ENCODE measurements at places on chromosomes 1 and 21.

DNA sequence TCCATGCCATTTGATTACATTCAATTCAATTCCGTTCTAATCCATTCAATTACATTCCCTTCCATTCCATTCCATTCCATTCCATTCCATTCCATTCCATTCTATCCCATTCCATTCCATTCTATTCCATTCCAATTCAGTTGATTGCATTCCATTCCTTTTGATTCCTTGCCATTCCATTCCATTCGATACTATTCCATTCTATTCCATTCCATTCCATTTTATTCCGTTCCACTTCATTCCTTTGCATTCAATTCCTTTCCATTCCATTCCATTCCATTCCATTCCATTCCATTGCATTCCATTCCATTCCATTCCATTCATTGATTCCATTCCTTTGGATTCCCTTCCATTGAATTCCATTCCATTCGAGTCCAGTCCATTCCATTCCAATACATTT, 2574.0 kb upstream of the TPTE start:
- no peak for DNase-seq

DNA sequence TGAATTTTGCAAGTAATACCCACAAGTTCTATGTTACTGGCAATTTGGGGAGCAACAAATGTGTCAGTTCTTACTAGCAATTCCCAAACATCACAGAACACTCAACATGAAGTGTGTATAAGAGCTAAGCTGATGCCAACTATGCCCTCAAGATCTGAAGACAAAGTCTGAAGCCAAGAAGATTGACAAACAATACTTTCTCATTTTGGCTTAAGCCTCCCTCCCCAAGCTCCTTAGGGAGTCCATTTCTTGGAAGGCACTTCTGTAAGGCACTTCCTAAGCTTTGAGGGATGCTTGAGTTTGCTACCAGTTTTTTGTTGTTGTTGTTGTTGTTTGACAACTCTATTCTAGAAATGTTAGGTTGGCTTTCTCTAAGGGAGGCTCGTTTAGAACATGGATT, 154.4 kb upstream of the ZNF644 start:
- no peak for DNase-seq

DNA sequence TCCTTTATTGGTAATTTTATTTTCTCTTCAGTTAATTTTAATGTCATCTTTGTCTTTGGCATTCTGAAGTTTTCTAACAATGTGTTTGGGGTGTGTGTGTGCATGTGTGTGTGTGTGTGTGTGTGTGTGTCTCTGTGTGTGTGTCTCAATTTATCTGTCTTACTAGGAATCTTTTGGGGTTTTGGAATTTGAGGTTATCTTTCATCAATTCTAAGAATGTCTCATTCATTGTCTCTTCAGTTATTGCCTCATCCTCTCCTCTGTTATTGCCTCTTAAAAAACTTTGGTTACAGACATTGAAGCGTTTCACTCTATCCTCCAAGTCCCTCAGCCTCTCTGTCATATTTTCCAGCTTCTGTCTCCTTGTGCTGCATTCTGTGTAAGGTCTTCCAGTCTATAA, 18.1 kb upstream of the SAMD13 start:
- no peak for DNase-seq

GRCh38 chr1:17687145-17687544, 68.0 kb upstream of the ACTL8 start:
- DNase-seq, result no peak

GRCh38 chr1:54777431-54777830, 13.1 kb upstream of the PARS2 start:
- DNase-seq, result no peak

- no peak for DNase-seq
Measured at GRCh38 chr21:16406355-16406754, 676.6 kb downstream of the USP25 start.

DNA sequence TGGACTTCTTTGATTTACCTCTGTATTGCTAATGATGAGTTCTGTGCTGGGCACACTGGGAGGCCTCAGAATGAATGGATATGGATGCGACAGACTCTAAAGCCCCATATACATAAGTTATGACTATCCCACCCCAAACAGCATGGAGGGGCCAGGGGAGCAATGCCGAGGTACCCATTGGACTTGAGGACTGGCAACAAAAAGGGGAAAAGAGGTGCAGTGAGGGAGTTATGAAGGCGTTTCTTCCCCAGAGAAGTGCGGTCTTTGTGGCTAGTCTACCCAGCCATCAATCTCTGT, 15.2 kb upstream of the CDCA8 start:
- no peak for DNase-seq

DNA sequence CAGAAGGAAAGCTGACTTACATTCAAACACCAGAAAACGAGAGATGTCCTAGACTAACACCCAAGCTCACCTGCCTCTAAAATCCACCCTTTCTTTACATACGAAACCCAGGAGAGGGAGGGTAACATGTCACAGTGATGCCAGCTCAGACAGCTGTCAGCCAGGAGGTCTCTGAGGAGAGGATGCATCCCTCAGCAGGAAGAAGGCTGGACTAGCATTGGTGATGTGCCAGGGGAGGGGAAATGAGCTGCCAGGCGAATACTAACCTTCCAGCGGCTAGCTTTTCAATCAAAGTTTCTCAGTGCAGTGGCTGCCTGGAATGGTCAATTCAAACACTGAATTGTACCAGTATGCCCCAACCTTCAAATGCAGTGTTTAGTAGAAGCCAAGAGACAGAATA, 3.6 kb upstream of the UBE2G2 start:
- DNase-seq, result no peak
